ENCODE measurements at places on chromosomes 6 and 20.
A peak's percentile ranks its signal among the peaks of the same experiment; 100 is the strongest.

DNA sequence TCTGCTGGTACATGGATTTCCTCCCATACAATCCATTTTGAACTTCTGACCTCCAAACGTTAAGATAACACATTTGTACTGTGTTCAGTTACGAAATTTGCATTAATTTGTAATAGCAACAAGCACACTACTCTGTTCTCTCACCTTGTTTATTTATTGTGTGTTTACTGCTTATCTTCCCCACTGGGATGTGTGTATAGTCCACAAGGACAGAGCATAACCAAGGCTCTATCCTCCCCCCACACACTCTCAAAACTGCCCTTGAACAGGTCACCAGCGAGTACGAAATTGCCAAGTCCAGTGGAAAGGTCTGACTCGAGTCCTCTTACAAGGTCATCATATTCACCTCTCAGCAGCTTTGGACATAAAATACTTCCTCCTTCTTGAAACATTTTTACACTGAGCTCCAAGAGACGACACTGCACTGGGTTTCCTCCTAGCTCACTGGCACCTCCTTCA is 18.6 kb downstream of the ADTRP start:
- DNase-seq = no peak

GRCh38 chr20:36971103-36971502 is 19.6 kb upstream of the SAMHD1 start:
- DNase-seq = no peak

GRCh38 chr6:30541515-30542403 is 14.5 kb downstream of the GNL1 start:
- DNase-seq = peak; percentile 77

GRCh38 chr20:60816901-60817300 is 435.2 kb upstream of the CDH4 start:
- no peak for DNase-seq

DNA sequence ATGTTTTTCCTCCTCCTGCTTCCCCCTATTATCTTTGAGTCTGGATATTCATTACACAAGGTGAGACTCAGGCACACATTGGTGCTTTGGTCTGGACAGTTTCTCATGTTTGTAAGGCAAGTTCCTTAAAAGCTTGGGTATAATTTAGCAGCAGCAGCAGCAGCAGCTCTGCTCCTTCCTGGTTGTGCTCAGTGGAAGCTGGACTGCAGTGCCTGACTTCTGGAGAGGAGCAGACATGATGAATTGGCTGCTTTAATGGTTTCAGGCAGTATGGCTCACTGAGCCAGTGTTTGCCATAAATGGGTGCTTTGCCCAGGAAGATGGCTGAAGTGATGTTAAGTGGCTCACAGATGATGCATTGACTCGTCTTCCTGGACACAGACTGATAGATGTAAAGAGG is 32.4 kb downstream of the SLC9A8 start:
- no peak for DNase-seq

GRCh38 chr6:2197177-2197671 is 48.2 kb downstream of the GMDS start:
- peak; percentile 68 for DNase-seq

DNA sequence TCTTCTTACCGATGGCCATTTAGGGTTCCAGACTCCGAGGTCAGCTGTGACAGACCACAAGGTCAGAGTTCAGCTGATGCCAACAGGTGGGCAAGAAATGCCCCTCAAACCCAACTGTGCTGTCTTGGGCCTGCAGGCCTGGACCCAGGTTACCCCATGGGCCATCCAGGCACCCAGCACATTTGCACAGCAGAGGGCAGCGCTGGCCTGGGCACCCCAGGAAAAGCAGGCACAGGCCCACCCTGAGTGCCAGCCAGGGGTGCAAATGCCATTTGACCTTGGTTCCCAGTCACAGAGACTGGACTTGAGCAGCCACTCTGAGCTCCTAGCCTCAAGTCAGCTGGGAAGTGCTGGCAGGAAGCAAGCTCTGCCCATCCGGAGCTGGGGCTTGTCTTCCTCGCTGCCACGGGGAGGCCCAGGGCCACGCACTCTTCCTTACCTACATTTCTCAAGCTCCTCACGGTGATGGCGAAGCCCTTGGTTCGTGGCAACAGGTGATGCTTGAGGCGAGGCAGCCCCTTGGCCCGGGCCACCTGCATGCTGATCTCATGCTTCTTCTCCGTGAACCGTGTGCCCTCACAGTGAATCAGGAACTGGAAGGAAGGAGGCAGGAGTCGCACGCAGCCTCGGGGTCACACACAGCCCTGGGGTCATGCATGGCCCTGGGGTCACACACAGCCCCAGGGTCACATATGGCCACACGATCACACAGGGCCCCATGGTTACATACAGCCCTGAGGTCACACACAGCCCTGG is 120.8 kb downstream of the AGPAT4 start:
- DNase-seq = no peak

Measured in HT1080 (cell line).